NCI-H524 (cell line): ENCODE measurements at places on chromosomes 7 and 10.
A peak's percentile ranks its signal among the peaks of the same experiment; 100 is the strongest.

GRCh38 chr7:103902917-103903316, 86.5 kb downstream of the RELN start:
- DNase-seq: no peak

GRCh38 chr7:105353752-105354328, 34.9 kb downstream of the SRPK2 start:
- DNase-seq: no peak

DNA sequence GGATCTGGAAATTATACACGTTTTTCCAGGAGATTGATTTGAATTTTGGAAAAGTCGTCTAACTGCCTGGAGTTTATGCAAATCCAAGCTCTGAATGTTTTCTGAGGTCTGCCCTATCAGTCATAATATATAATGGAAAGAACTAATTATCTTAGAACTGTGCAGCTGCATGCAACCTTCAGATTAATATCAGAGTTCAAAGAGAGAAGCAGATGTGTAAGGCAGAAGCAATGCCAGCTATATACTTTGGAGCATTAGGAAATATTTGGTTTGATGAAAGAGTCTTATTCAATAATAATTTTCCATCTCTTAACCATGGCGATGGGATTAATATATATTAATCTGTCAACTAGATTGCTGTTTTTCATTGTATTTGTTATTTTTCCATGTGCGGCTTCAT, 500.9 kb downstream of the NEBL start:
- no peak for DNase-seq

DNA sequence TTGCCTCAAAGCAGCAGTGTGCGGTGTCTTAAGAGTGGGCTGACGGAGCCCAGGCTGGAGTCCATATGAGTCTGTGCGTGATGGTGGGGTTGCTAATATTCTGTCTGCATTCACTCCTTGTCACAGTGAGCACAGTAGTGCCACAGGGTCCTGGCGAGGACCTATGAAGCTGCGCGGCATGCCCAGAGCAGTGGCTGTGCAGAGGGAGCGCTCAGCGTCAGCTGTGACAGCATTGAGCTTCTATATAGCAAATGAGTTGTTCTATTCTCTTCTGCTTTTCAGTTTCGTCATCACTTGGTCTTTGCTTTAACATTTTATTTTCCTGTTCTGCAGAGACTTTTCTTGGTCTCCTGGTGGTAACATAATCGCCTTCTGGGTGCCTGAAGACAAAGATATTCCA, 14.5 kb downstream of the EIF3B start:
- no peak for DNase-seq

GRCh38 chr10:50422259-50422658, 170.9 kb upstream of the ASAH2 start:
- DNase-seq: no peak

- DNase-seq: no peak
Measured at GRCh38 chr7:142581341-142581740, 167.9 kb upstream of the PRSS1 start.

GRCh38 chr10:11019724-11020547, 2.3 kb downstream of the CELF2 start:
- DNase-seq: no peak

DNA sequence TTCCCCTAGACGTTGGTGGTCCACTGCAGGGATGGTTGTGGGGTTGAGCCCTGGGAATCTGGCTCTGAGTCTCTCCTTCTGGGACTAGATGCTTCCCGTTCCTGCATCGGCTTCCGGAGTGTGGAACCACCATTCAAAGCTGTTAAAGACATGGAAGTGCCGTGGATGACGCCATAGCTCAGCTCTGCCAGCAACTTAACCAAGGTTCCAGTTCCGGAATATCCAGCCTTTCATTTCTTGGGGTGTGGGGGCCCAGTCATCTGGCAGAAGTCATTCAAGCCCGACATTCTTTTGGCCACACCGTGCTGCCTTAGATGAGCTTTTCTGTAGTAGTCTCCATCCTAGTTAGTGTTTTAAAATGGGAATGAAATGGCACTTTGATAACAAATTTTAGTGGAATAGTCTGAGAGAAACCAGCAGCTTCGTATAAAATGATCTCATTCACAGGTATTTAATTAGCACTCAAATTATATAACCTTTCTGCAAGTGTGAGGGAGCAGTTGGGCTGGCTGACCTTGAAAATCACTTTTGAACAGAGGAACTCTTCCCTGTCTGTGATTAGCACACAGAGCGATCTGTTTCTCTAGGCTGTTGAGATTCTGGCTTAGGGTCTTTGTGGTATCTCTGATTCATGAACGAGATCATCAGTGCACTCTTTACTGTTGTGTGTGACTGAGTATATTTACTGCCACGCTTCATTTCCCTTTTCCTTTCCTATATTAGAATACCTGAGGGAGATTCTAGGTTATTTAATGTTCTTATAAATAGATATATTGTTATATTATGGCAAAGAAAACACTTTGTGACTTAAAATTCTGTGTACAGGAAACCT, 19.9 kb downstream of the LMTK2 start:
- DNase-seq: no peak

DNA sequence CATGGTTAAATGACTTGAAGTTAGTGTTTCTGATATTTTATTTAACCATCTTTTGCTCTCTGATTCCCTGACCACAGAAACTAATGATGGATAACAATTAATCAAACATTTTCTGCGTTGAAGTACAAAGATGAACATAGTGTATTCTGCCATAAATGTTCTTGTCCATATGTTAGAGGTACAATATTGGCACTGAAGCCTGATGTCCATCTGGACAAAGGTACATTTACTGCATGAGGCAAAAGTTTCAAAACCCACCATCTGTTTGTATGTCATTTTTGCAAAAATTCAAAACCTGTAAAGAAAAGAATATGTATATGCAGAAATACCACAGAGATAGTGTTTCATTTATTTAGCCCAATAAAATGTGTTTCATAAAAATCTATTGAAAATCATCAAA, 861.5 kb downstream of the ANKRD7 start:
- DNase-seq: peak; percentile 52

DNA sequence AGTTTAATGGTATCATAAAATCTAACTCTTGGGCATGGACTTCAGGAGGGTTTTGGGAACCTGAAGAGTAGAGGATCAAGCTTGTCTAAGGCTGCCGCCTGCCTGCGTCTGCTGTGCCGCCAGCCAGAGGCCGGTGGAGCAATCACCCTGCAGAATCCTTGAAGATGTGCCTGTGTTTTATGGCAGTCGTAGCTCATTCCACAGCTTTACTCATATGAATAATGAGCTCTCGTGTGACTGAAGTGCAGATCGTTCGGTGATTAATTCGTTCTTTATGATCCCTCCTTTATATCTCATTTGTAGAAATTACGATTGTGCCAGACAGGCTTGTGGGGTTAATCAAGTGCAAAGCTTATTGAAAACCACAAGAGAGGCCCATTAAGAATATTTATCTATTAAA, 100.8 kb downstream of the ACTR3B start:
- DNase-seq: no peak

- no peak for DNase-seq
Measured at GRCh38 chr7:71843676-71844075, 568.5 kb downstream of the CALN1 start.

DNA sequence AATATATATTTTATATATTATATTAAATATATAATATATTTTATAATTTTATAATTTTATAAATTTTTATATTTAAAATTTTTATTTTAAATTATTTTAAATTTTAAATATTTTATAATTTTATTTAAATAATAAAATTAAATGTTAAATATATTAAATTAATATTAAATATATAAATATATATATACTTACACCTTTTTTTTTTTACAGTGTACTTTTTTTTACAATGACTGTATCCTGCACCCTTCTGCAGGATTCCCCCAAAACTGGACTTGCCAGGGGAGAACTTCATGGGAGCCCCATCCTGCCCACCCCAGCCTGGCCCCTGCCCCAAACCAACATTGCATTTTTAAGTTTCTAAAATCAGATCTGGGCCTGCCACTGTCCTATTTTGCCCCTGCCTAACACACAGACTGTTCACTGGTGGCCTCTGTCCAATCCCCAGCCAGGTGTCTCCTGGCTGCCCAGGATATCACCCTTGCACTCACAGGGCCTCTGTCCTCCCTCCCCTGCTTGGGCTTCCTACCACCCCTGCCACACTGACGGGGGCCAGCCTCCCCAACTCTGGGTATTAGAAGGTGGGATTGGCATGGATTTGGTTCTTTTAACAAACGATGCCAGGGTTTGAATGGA, 138.0 kb downstream of the ADCY1 start:
- no peak for DNase-seq
